GM23248 (cell line): ENCODE measurements at places on chromosomes 2 and 18. TPM values are rescaled to one million over a fixed set of nuclear protein-coding genes. Genes with fewer than 3 reads are reported as not detected.

The B3GNT7 gene
- total RNA-seq: under 0.01 TPM in 1 of 2 replicates, not detected in the other

- DNase-seq: peak; percentile 97
- no peaks in the 10 kb centered on the region for H3K36me3 ChIP-seq
- no peaks in the 10 kb centered on the region for H3K27me3 ChIP-seq
Measured at GRCh38 chr2:9142551-9143263, 63.9 kb upstream of the ASAP2 start.

DNA sequence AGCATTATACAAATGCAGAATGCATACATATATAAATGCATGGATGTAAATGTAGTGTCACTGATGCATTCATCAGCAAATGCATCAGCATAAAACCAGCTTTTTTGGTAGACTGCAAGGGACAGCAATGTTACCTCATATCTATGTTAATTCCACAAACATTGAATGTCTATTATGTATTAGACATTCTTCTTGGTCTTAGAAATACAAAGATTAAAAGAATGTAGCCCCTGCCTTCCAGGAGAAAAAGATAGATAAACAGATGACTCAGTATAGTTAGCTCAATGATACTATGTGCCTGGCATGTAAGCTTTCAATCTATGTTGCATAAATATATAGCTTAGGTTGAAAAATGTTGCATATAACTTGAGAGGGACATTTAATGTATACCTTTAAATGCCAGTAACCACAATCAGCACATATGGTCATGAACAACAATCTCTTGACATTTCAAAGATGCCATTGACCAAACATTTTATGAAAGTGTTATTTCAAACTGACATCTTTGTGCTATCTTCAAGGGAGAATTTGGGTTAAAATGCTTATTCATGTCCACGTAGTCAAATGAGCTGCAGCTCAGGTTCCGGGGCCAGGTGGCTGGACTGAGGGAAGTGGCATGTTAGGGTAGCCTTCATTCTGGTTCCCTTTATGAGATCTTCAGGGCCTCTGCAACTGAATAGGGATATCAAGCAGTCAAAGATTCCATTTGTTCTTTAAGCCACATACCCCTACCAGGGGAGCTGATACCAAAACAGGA is 45.2 kb upstream of the GCG start:
- no peaks in the 10 kb centered on the region for H3K27me3 ChIP-seq
- H3K36me3 ChIP-seq: peaks cover 78% of the 10 kb centered on the region
- no peak overlapping the region for H3K4me3 ChIP-seq
- DNase-seq: peak; percentile 65
- peaks cover 21% of the 10 kb centered on the region for H3K4me1 ChIP-seq
- H3K27ac ChIP-seq: peak overlapping the region; percentile 75

DNA sequence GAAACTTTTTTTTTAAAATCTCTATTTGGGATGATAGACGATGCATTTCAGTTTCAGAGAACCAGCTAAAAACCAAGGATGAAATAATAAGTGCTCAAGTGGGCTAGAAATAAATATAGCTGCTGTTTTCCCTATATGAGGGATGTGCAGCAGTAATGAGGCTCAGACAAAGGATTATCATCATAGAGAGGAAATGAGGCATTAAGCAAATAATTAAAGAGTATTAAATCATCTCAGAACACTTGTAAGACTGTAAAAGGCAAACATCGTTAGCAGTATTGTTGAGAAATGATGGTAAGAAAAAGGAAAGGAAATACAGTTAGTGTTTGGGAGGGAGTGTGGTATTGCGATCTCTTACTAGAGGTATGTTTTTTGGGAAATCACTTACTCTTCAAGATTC is 233.5 kb downstream of the TGIF1 start:
- no peak overlapping the region for H3K27ac ChIP-seq
- no peaks in the 10 kb centered on the region for H3K36me3 ChIP-seq
- H3K27me3 ChIP-seq: no peaks in the 10 kb centered on the region
- DNase-seq: peak; percentile 12
- 0 out of 2 replicates have a peak overlapping the region, but pooled peaks have one; percentile 18 for H3K4me3 ChIP-seq
- peaks cover 13% of the 10 kb centered on the region for H3K4me1 ChIP-seq

GRCh38 chr2:223941579-223942277 is 3.4 kb downstream of the WDFY1 start:
- DNase-seq: peak; percentile 88
- peak overlapping the region; percentile 59 for H3K4me3 ChIP-seq
- peak overlapping the region; percentile 69 for H3K27ac ChIP-seq
- peaks cover 33% of the 10 kb centered on the region for H3K4me1 ChIP-seq
- no peaks in the 10 kb centered on the region for H3K27me3 ChIP-seq

The CLEC4F gene
- not detected in 2 replicates for total RNA-seq

The FSHR gene
- total RNA-seq: not detected in 2 replicates

GRCh38 chr2:75421986-75422385 is 138.8 kb downstream of the EVA1A start:
- H3K4me3 ChIP-seq: no peak overlapping the region
- H3K4me1 ChIP-seq: peaks cover 7% of the 10 kb centered on the region
- 0 out of 2 replicates have a peak, but pooled peaks cover 16% of the 10 kb centered on the region for H3K27me3 ChIP-seq
- H3K27ac ChIP-seq: no peak overlapping the region
- DNase-seq: no peak

The GALNT3 gene
- 1.1 TPM in 1 of 2 replicates, not detected in the other for total RNA-seq

The TNFAIP6 gene
- 4.5 and 8.9 TPM in 2 replicates for total RNA-seq

GRCh38 chr2:36163520-36164254 is 191.9 kb upstream of the CRIM1 start:
- no peak overlapping the region for H3K4me3 ChIP-seq
- no peaks in the 10 kb centered on the region for H3K4me1 ChIP-seq
- no peaks in the 10 kb centered on the region for H3K27me3 ChIP-seq
- H3K36me3 ChIP-seq: no peaks in the 10 kb centered on the region

The ALPP gene
- not detected in 2 replicates for total RNA-seq

- H3K27me3 ChIP-seq: no peaks in the 10 kb centered on the region
- DNase-seq: no peak
- H3K27ac ChIP-seq: no peak overlapping the region
- H3K36me3 ChIP-seq: no peaks in the 10 kb centered on the region
Measured at GRCh38 chr2:120600335-120600734, 135.3 kb upstream of the GLI2 start.

DNA sequence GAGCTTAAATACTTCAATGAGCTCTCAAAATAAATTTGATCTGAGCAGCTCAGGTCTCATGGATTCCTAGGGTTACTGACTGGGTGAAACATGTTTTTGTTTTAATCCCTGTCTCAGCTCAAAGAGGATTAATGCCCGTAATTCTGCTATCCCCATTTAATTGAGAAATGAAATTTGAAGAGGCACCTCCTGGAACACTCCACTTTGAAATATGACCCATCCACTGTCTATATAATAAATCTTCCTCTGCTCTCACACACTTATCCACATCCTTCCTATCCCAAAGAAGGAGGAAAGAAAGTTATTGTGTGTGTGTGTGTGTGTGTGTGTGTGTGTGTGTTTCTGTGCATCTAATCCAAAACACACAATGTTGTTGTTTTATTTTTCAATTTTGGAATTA is 2082.4 kb upstream of the PIK3C3 start:
- H3K27me3 ChIP-seq: no peaks in the 10 kb centered on the region
- no peaks in the 10 kb centered on the region for H3K36me3 ChIP-seq
- no peak overlapping the region for H3K4me3 ChIP-seq

DNA sequence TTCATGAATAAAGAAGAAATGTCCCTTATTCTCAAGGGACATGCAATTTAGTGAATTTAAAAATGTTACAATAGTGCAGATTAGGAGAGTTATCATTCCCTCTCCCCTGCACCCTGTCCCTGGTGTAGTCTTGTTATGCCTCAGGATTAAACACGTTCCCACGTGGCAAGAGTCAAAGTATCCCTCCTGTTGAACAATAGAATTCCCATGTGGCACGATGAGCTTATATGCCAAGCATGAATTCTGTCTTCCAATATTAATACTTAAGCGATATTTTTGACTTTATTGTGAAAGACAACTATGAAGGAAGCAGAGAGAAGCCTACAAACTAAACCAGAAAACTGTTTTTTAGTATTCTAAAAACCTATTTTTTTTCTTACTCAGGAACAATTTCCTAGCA is 36.7 kb upstream of the SPAG16 start:
- H3K4me3 ChIP-seq: no peak overlapping the region
- H3K27ac ChIP-seq: no peak overlapping the region
- DNase-seq: peak; percentile 44
- no peaks in the 10 kb centered on the region for H3K36me3 ChIP-seq

GRCh38 chr2:138280999-138281695 is 220.4 kb upstream of the SPOPL start:
- H3K4me3 ChIP-seq: no peak overlapping the region
- no peaks in the 10 kb centered on the region for H3K27me3 ChIP-seq
- H3K4me1 ChIP-seq: peaks cover 2% of the 10 kb centered on the region
- no peak overlapping the region for H3K27ac ChIP-seq

The CD302 gene
- 8.0 and 13.9 TPM in 2 replicates for total RNA-seq

DNA sequence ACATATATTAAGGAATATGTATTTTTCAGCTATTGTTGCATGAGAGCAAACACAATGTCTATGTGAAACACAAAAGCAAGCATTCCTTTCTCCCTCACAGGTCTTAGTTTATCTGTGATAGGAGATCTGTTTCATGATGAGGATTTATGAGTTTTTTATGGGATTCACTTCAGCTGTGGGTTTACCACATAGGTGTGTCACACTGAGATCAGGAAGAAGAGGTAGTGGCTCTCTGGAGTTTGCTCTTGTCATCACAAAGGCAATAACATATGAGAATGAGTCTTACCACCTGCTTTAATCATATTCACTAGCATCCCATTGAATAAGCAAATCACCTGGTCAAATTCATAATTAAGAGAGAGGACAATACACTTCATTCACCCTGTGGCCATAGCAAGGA is 960.3 kb upstream of the SLC39A10 start:
- H3K4me3 ChIP-seq: no peak overlapping the region
- H3K27me3 ChIP-seq: no peaks in the 10 kb centered on the region
- H3K36me3 ChIP-seq: no peaks in the 10 kb centered on the region
- H3K27ac ChIP-seq: no peak overlapping the region
- H3K4me1 ChIP-seq: no peaks in the 10 kb centered on the region
- DNase-seq: no peak

The CFAP53 gene
- 0.11 and 0.25 TPM in 2 replicates for total RNA-seq

The HOXD3 gene
- total RNA-seq: 3.2 and 5.2 TPM in 2 replicates

GRCh38 chr2:68961380-68961779 is 8.7 kb upstream of the GKN2 start:
- H3K4me3 ChIP-seq: no peak overlapping the region
- H3K27ac ChIP-seq: no peak overlapping the region
- H3K27me3 ChIP-seq: no peaks in the 10 kb centered on the region
- no peaks in the 10 kb centered on the region for H3K36me3 ChIP-seq

DNA sequence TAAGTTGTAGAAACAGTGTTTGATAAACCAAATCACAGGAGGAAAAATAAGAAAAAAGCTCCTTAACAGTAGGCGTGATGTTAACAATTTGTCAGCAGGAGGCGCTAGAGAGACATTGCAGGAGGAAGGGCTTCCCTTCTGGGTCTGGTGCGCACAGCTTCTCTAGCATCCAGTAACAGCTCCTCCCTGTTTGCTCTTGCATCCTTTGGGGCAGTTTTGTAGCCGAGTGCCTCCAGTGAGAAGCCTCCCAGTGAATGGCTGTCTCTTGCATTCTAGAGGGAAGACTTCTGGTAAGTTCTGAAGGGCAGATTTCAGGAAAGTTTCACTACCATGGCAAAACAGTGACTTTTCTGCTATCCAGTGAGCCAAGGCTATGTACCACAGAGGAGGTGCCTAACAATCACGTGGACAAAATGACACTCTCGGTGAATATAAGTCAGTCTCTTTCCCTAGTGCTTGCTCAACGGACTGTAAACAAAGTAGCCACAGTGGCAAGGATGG is 9.5 kb upstream of the ZNF396 start:
- H3K4me1 ChIP-seq: peaks cover 34% of the 10 kb centered on the region
- H3K27me3 ChIP-seq: peaks cover 4% of the 10 kb centered on the region; the same call in 1 of the 2 replicates
- no peak overlapping the region for H3K27ac ChIP-seq
- DNase-seq: peak; percentile 86
- no peaks in the 10 kb centered on the region for H3K36me3 ChIP-seq
- no peak overlapping the region for H3K4me3 ChIP-seq

The LAMA3 gene
- total RNA-seq: 1.9 and 3.5 TPM in 2 replicates

The SSB gene
- 80.4 and 97.6 TPM in 2 replicates for total RNA-seq

GRCh38 chr2:119468154-119468955 is 36.7 kb downstream of the TMEM37 start:
- 0 out of 2 replicates have a peak, but pooled peaks cover 14% of the 10 kb centered on the region for H3K4me1 ChIP-seq
- peak; percentile 45 for DNase-seq
- H3K4me3 ChIP-seq: no peak overlapping the region
- no peaks in the 10 kb centered on the region for H3K36me3 ChIP-seq
- peaks cover 5% of the 10 kb centered on the region for H3K27me3 ChIP-seq

The AKAIN1 gene
- total RNA-seq: not detected in 2 replicates

DNA sequence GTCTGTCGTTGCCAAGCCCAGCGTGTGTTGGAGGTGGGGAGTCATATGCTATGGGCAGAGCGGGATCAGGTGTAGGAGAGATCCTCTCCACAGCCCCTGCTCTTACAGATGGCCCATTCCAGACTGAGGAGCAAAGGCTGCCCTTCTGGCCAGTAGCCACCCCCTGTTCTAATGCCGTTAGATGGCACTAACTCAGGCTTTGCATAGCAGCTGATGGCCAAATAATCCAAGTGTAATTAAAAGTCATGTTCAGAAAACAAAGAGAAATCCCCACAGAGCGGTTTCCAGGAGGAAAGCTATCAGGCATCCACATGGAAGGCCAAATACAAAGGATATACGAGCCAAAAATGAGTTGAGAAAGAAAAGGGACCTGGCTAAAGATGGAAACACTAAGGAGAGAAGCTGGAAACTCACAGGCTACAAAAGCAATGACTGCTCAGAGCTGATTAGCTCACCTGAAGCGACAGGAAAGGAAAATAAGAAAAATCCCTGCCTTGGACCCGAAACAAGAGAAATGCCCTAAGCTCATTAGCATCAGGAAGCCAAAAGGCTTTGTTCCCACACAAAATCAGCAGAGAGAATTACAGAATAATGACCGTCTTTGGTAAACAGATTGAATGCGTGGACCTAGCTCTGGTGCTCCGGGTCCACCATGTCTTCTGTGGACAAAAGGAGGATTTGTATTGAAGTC is 1002.4 kb upstream of the KLHL29 start:
- no peaks in the 10 kb centered on the region for H3K27me3 ChIP-seq
- DNase-seq: no peak
- no peak overlapping the region for H3K27ac ChIP-seq

The PDCD1 gene
- not detected in 2 replicates for total RNA-seq

The CDH20 gene
- not detected in 2 replicates for total RNA-seq

The DUSP11 gene
- total RNA-seq: 37.3 and 58.3 TPM in 2 replicates

- peaks cover 43% of the 10 kb centered on the region for H3K4me1 ChIP-seq
- H3K27ac ChIP-seq: no peak overlapping the region
- no peak overlapping the region for H3K4me3 ChIP-seq
- H3K27me3 ChIP-seq: no peaks in the 10 kb centered on the region
Measured at GRCh38 chr2:3466966-3467365, 52.4 kb downstream of the ADI1 start.

The DYNAP gene
- total RNA-seq: not detected in 2 replicates

GRCh38 chr2:201018636-201019035 is 52.8 kb downstream of the HYCC2 start:
- no peaks in the 10 kb centered on the region for H3K4me1 ChIP-seq
- peaks cover 15% of the 10 kb centered on the region; the same call in 1 of the 2 replicates for H3K36me3 ChIP-seq
- no peak overlapping the region for H3K27ac ChIP-seq
- no peaks in the 10 kb centered on the region for H3K27me3 ChIP-seq
- H3K4me3 ChIP-seq: no peak overlapping the region

The CHRNG gene
- total RNA-seq: not detected in 2 replicates
